ENCODE measurements at places on chromosomes 12 and 14. TPM values are rescaled to one million over a fixed set of nuclear protein-coding genes. Genes with fewer than 3 reads are reported as not detected.

DNA sequence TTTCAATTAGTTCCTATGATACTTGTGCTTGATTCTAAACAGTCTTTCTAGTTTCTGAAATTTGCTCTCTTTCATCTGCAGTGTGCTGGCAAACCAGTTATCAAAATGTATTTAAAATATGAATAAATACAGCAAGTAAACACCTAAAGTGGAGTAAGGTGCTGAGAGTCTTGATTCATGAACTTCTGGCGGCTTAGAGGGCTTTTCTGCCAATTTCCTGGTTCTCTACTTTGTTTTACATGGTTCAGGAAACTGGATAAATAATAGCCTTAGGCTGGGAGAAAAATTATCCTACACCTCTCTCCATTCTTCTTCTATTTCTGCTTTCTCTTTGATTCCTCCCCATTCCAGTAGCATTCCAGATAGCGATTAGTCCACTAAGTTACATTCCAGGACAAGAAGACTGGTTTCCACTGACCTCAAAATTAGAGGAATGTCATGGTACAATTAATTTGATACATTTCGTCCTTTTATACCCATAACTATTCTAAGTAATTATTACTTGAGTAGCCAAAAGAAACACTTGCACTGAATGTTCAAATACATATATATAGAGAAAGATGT lies 14.9 kb downstream of the ATP2B1 start:
- no peak overlapping the region for H3K27ac ChIP-seq
- peaks cover 26% of the 10 kb centered on the region for H3K4me1 ChIP-seq
- no peaks in the 10 kb centered on the region for H3K27me3 ChIP-seq
- DNase-seq, result no peak
- no peaks in the 10 kb centered on the region for H3K36me3 ChIP-seq
- no peak overlapping the region for H3K4me3 ChIP-seq

The CLEC1B gene
- total RNA-seq, result not detected

The GALNT16 gene
- total RNA-seq, result 5.6 TPM

DNA sequence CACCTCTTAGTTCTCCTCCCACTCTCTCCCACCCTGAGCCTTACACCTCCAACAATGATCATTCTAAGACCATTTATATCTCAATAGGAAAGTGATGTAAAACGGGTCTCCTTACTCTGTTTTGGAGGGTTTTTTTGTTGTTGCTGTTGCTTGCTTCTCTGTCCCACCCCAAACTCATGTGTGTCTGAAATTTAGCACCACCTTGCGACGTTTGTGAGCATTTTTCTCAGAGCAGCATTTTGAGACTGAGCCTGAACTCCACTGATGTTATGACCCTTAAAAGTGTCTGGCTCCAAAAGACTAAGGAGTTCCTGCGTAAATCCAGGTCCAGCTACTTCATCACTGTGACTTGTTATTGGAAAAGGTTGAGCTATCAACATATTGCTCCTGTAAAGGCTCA lies 155.0 kb downstream of the DAD1 start:
- no peaks in the 10 kb centered on the region for H3K36me3 ChIP-seq
- no peak overlapping the region for H3K4me3 ChIP-seq
- no peak overlapping the region for H3K27ac ChIP-seq
- H3K27me3 ChIP-seq, result no peaks in the 10 kb centered on the region
- peaks cover 19% of the 10 kb centered on the region for H3K4me1 ChIP-seq

DNA sequence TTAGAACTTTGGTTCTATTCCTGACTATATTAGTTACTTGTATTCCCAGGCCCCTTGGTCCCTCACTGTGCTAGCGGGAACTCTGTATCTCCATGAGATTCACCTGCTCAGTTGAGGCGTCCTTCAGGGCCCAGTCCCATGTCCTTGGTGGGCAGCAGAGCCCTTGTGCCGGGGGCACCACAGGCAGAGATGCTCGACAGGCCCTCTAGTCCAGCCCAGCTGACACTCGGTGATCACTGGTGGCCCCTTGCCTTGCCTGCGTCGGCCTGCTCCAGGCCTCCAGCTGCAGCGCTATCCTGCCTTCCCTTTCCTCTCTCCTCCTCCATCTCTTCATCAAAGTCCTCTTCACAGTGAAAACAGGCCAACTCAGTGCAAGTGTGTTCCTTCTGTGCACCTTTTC lies 70.0 kb downstream of the ANKRD9 start:
- H3K27ac ChIP-seq, result no peak overlapping the region
- peaks cover 10% of the 10 kb centered on the region for H3K36me3 ChIP-seq
- H3K4me3 ChIP-seq, result no peak overlapping the region
- DNase-seq, result no peak

GRCh38 chr14:72024043-72024407 lies 91.8 kb downstream of the RGS6 start:
- no peak overlapping the region for H3K4me3 ChIP-seq
- no peaks in the 10 kb centered on the region for H3K27me3 ChIP-seq
- H3K4me1 ChIP-seq, result no peaks in the 10 kb centered on the region

DNA sequence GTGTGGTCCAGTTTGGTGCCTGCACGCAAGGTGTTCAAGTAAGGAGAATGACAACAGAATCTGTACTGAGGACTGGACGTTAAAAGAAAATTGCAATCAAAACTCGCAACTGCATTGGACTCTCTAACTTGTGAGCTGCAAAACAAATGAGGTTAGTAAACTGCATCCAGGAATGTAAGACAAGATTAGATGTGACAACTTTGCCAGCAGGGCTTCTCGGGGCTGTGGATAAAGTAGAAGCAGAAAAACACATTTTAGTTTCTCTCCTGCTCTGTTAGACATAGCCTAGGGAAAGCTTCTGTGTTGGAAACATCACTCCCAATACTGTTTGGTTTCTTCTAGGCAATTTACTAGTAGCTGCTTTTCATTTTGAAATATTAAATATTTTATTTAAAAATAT lies 338.2 kb upstream of the NAV3 start:
- no peak for DNase-seq
- H3K36me3 ChIP-seq, result no peaks in the 10 kb centered on the region
- no peaks in the 10 kb centered on the region for H3K4me1 ChIP-seq
- H3K27me3 ChIP-seq, result no peaks in the 10 kb centered on the region

DNA sequence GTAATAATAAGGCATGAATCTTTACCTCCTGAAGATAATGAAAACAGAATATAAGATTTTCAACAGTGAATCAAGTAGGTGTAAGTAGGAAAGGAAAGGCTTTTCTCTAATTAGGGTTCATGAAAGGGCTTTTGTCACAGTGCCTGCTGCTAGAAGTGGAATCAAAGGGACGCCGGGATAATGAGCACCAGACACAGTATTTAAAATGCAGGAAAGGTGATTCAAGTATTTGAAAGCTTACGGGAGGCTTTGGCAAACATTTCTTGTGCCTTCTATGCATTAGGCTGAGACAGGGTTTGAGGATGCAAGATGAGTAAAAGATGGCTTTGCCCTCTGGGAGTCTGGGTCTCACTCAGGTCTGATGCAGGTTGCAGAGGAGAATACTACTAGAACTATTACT lies 70.5 kb upstream of the ANO4 start:
- no peaks in the 10 kb centered on the region for H3K27me3 ChIP-seq
- no peaks in the 10 kb centered on the region for H3K36me3 ChIP-seq
